ENCODE measurements at places on chromosomes 13 and 19.

GRCh38 chr19:17966550-17967256 lies at the start of gene KCNN1:
TSS of gene KCNN1 (plus strand) at chr19:17967107. CDS start at chr19:17973889, 6,782 bp downstream.
- DNase-seq: no peak

- no peak for DNase-seq
These were observed 891.7 kb upstream of the MIR17HG start for GRCh38 chr13:90455823-90456222.

- DNase-seq: no peak
These were observed 749 bp upstream of the CPT1C start for GRCh38 chr19:49690079-49690655.

GRCh38 chr19:17766543-17767131 lies 15.4 kb downstream of the FCHO1 start:
- peak; percentile 81 for DNase-seq

DNA sequence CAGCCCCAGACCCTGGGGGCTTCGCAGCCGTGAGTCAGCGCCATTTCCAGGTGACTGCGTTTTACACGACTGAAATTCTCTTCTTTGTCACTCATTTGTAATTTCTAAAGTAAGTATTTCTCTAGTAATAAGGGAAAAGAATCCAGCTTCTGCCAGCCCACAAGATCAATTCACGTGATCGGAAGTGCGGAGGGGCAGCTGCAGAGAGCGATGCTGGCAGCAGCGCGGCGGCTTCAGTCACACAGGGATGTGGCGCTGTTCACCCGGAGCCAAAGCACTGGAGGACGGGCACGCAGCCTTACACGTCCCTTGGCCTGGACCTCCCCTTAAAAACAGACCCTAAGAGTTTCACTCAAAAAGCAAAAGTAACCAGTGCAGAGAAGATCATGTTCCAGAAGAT lies 18.4 kb downstream of the GRTP1 start:
- no peak for DNase-seq

All from RPMI7951 (cell line).